ENCODE measurements at places on chromosomes 3 and 15.

GRCh38 chr15:96339619-96340347, 9.3 kb downstream of the NR2F2 start:
- DNase-seq = no peak
- no peaks in the 10 kb centered on the region for H3K4me1 ChIP-seq
- peaks cover 19% of the 10 kb centered on the region for H3K27me3 ChIP-seq
- H3K27ac ChIP-seq = no peak overlapping the region
- no peaks in the 10 kb centered on the region for H3K36me3 ChIP-seq

DNA sequence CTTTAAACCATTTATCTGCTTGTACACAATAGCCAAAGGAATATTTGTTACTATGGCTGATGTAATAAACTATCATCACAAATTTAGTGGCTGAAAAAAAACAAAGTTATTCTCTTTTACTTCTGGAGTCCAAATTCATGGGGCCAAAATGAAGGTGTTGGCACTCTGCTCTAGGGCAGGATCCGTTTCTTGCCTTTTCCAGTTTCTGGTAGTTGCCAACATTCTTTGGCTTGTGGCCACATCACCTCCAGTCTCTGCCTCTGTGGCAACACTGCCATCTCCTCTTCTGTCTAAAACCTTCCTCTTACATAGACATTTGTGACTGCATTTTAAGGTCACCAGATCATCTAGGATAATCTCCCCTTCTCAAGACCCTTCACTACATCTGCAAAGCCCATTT, 27.3 kb downstream of the NIT2 start:
- no peak overlapping the region for H3K27ac ChIP-seq
- H3K27me3 ChIP-seq = no peaks in the 10 kb centered on the region
- no peak overlapping the region for H3K4me3 ChIP-seq
- no peaks in the 10 kb centered on the region for H3K4me1 ChIP-seq
- no peak for DNase-seq

DNA sequence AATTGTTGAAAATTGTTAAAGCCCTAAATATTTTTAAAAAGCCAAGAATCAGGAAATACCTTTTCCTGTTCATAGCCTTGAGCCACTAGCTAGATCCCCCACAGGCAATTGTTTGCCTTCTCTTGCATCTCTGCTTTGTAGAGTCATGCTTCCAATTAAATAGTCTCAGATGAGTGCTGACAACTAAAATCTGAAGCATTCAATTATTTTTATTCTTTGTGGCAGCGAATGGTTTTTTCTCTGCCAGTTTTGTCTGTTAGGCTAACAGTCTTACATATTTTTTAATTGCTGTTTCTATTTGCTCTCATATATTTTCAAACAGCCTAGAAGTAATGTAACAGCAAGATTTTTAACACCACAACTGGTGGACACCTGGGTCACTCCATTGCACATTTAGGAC, 277.1 kb upstream of the GBE1 start:
- no peak for DNase-seq
- H3K27ac ChIP-seq = no peak overlapping the region
- H3K4me1 ChIP-seq = no peaks in the 10 kb centered on the region
- no peaks in the 10 kb centered on the region for H3K36me3 ChIP-seq

DNA sequence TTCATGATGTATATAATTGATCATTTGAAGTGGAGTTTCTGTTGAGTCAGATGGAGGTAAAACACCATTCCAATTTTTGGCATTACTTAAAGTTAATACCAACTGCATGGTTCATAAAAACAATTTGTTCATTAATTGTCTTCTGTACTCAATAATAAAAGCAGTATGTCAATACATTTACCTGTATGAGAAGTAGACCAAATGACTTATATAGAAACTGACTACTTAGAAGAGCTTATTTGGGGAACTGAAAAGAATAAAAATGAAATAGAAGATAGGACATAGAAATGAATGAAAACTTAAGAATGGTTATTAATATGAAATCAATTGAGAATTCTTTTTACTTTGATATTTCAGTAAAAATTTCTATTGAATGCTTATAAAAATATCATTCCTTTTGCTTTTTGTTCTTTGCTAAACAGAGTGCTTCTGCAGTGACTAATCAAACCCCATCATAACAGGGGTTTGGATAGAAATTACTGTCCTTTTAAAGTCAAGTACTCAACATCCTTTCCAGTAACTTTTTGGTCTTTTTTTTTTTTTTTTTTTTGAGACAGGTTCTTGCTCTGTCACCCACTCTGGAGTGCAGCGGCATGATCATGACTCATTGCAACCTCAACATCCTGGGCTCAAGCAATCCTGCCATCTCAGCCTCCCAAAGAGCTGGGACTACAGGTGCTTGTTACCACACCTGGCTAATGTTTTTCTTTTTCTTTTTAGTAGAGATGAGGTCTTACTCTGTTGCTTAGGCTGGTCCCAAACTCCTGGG, 6.5 kb upstream of the CRYBG3 start:
- no peak overlapping the region for H3K4me3 ChIP-seq
- H3K36me3 ChIP-seq = no peaks in the 10 kb centered on the region
- H3K27ac ChIP-seq = no peak overlapping the region
- H3K27me3 ChIP-seq = no peaks in the 10 kb centered on the region
- no peaks in the 10 kb centered on the region for H3K4me1 ChIP-seq

- no peak for DNase-seq
- no peak overlapping the region for H3K27ac ChIP-seq
- no peak overlapping the region for H3K4me3 ChIP-seq
- no peaks in the 10 kb centered on the region for H3K27me3 ChIP-seq
- no peaks in the 10 kb centered on the region for H3K36me3 ChIP-seq
These were observed 493.9 kb upstream of the RASGRP1 start for GRCh38 chr15:39058351-39059131.

DNA sequence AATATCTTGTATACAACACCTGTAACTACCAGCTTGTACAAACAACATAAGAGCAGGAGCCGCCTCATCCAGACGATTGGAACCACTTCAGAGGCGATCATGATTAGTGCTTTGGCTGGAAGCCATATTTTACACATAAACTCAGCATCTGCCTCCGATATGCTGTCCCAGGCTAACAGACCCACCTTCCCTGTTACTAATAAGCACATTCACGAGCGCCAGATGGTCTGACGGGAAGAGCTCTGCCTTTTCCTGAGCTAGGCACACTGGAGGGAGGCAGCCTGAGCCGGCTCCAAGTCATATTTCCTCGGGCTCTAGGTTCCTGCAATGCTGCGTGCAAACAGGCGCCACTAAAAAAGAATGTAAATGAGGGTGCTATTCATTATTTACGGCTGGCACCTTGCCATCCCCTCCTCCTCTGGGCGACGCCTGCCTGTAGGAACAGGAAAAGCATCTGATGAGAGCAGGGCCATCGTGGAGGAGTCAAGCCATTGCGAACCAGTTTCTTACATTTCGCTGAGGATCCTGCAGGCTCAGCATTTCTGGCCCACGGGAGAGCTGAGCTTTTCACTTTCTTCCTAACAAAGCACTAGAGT, 98.2 kb downstream of the ANXA2 start:
- no peaks in the 10 kb centered on the region for H3K4me1 ChIP-seq
- H3K36me3 ChIP-seq = no peaks in the 10 kb centered on the region
- no peaks in the 10 kb centered on the region for H3K27me3 ChIP-seq
- H3K27ac ChIP-seq = no peak overlapping the region

GRCh38 chr3:186251948-186252619, 110.0 kb downstream of the DGKG start:
- no peaks in the 10 kb centered on the region for H3K4me1 ChIP-seq
- no peak for DNase-seq
- H3K27ac ChIP-seq = no peak overlapping the region
- H3K27me3 ChIP-seq = no peaks in the 10 kb centered on the region
- H3K4me3 ChIP-seq = no peak overlapping the region

DNA sequence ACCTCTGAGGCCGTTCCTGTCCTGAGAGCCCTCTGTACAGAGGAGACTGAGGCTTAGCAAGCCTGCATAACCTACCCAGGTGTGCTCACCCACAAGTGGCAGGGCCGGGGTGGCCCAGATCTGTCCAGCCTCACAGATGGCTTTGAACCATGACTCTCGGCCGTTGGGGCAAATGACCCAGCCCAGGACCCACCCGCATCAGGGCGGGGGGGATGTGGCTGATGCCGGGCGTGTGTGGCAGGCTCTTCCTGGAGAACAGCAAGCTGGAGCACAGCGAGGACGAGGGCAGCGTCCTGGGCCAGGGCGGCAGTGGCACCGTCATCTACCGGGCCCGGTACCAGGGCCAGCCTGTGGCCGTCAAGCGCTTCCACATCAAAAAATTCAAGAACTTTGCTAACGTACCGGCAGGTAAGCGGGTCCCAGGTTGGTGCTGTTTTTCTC, 133.5 kb downstream of the LRRK1 start:
- H3K4me3 ChIP-seq = no peak overlapping the region
- no peaks in the 10 kb centered on the region for H3K4me1 ChIP-seq
- H3K27me3 ChIP-seq = no peaks in the 10 kb centered on the region
- no peak overlapping the region for H3K27ac ChIP-seq
- H3K36me3 ChIP-seq = no peaks in the 10 kb centered on the region

DNA sequence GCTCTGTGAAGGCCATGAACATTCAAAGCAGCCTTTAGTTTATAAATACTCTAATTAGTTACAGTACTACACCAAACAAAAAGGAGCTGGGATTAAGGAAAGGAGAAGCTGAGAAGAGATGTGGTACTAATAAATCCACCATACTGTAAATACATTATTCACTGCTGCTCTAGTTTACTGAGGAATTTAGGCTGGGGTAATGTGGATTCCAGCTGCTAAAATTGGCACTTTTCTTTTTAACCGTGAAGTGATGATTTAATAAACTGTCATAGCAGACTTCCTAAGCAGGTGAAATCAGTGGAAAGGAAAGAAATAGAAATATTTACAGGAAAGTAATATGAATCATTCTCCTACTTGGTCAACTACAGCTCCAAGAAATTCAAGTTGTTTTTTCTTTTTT, 88.7 kb downstream of the TFG start:
- H3K27ac ChIP-seq = no peak overlapping the region
- H3K27me3 ChIP-seq = no peaks in the 10 kb centered on the region
- H3K4me3 ChIP-seq = no peak overlapping the region

GRCh38 chr3:50289130-50289529, 3.1 kb downstream of the IFRD2 start:
- H3K4me3 ChIP-seq = no peak overlapping the region
- peaks cover 31% of the 10 kb centered on the region for H3K36me3 ChIP-seq

GRCh38 chr3:72171946-72172345, 387.0 kb upstream of the PROK2 start:
- DNase-seq = no peak
- H3K4me3 ChIP-seq = no peak overlapping the region
- no peaks in the 10 kb centered on the region for H3K36me3 ChIP-seq
- peaks cover 5% of the 10 kb centered on the region for H3K27me3 ChIP-seq
- H3K27ac ChIP-seq = no peak overlapping the region

GRCh38 chr3:38472342-38472741, 18.7 kb downstream of the ACVR2B start:
- H3K27ac ChIP-seq = no peak overlapping the region
- no peaks in the 10 kb centered on the region for H3K27me3 ChIP-seq
- H3K36me3 ChIP-seq = no peaks in the 10 kb centered on the region

- no peak overlapping the region for H3K27ac ChIP-seq
- DNase-seq = no peak
- no peak overlapping the region for H3K4me3 ChIP-seq
- H3K36me3 ChIP-seq = no peaks in the 10 kb centered on the region
These were observed 81.4 kb upstream of the KLF13 start for GRCh38 chr15:31245135-31245689.

DNA sequence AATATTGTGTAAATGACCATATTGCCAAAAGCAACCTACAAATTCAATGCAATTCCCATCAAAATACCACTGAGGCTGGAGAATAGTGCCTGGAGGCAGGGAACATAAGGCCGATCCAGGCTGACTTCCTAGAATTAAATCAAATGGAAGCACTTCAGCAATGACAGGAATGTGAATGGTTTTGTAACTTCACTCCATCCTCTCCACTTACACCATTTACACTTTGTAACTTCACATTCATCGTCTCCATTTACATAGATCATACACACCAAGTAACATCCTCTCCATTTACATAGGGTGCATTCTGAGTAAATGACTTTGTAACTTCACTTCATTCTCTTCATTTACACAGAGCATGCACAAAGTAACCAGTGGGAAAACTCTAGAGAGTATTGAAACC, 11.6 kb downstream of the STRIT1 start:
- no peaks in the 10 kb centered on the region for H3K36me3 ChIP-seq
- H3K27ac ChIP-seq = no peak overlapping the region
- H3K27me3 ChIP-seq = no peaks in the 10 kb centered on the region
- no peak overlapping the region for H3K4me3 ChIP-seq

DNA sequence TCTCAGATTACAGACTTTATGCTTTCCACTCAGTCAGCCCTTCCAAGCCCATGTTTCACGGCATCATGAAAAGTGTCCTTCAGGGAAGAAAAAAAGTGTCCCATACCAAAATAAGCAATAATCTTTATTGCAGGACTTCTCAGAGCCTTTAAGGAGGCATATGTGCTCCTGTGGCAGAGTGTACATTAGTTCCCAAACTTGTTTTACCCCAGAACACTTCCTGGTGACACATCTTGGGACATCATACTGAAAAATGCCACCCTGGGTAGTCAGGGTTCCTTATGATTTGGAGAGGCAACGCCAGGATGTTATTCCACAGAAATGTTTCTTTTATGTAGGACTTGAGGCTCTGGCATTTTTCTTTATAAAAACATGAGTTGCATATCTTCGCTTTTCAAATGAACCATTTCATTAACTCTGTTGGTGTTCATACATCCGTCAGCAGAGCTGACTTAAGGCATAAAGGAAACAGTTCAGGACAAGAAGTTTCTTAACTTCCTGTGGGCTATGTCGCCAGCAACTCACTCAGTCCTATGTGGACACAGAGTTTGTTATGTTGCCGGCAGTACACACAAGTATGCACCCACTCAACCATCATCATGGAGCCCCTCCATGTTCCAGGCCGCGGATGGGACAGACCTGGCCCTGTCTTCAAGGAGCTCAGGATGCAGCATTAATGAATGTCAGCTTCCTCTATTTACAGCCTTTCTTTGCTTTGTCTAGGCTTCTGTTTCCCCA, 63.8 kb downstream of the CASR start:
- H3K4me3 ChIP-seq = no peak overlapping the region
- DNase-seq = no peak
- H3K27ac ChIP-seq = no peak overlapping the region
- H3K4me1 ChIP-seq = no peaks in the 10 kb centered on the region
- no peaks in the 10 kb centered on the region for H3K27me3 ChIP-seq
